Activated T-helper 1 cell treated with Interleukin-2 at 50 U/mL for 16 hours (primary cell): ENCODE measurements at places on chromosomes 13 and 19.

DNA sequence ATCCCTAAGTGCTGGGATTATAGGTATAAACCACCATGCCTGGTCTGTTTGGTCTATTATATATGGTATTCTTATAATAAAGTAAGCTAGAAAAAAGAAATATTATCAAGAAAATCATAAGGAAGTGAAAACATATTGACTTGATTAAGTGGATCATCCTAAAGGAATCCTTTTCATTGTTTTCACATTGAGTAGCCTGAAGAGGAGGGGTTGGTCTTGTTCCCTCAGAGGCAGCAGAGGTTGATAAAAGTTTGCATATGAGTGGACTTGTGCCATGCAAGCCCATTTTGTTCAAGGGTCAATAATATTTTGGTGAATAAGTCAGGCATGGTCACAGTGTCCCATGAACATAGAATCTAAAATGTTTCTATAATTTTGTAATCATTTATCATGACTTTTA lies 52.7 kb downstream of the ZNF627 start:
- DNase-seq: no peak

DNA sequence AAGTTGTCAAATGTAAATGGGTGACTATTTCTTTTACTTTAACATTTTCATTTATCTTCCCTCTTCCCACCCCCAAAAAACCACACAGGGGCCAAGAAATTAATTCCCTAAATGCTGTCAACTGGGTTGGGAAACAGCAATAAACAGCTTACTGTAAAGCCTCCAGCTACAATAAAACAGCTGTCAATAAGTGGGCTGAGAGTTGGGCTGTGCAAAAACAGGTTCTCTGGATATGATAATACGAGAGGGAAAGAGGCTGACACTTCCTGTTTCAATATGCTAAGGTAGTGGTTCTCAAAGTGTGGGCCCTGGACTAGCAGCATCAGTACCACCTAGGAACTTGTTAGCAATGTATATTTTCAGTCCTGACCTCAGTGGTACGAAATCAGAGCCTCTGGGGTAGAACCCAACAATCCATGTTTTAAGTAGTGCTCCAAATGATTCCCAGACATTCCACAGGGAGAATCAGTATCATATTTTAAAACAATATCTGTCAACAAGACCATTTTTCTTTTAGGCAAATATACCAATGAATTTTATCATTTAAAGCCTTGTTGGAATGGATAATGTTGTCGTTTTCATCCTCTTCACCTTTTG lies 8.4 kb downstream of the PCDH9 start:
- DNase-seq: no peak

DNA sequence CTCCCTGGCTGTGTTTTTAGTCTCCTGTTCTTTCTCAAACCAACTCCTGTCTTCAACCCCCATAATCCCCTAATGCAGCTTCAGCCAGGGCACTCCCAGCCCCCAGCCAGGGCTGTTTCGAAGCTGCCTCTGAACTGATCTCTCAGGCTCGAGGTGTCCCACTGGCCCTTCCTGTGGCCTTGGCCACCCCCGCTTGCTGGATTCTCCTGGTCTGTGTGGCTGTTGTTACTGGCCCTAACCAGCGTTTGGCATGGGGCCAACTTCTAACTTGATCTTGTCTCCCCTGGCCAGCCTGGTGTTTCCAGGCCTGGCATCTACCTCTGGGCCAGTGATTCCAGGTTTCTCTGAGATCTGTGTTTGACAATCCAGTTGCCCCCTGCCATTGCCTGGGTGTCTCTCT lies 11.0 kb downstream of the XAB2 start:
- no peak for DNase-seq

GRCh38 chr13:89565476-89566100 lies 1781.9 kb upstream of the MIR17HG start:
- DNase-seq: no peak

GRCh38 chr19:35845215-35846037 lies 6.9 kb downstream of the NPHS1 start:
- DNase-seq: no peak

- DNase-seq: no peak
Observed at GRCh38 chr19:29681422-29682235, 16.4 kb downstream of the PLEKHF1 start.

GRCh38 chr19:6803036-6803404 lies 30.5 kb downstream of the VAV1 start:
- DNase-seq: no peak

GRCh38 chr19:40321076-40321475 lies 27.1 kb downstream of the C19orf47 start:
- DNase-seq: no peak

- no peak for DNase-seq
Observed at GRCh38 chr13:88896466-88896865, 1225.3 kb downstream of the SLITRK5 start.

DNA sequence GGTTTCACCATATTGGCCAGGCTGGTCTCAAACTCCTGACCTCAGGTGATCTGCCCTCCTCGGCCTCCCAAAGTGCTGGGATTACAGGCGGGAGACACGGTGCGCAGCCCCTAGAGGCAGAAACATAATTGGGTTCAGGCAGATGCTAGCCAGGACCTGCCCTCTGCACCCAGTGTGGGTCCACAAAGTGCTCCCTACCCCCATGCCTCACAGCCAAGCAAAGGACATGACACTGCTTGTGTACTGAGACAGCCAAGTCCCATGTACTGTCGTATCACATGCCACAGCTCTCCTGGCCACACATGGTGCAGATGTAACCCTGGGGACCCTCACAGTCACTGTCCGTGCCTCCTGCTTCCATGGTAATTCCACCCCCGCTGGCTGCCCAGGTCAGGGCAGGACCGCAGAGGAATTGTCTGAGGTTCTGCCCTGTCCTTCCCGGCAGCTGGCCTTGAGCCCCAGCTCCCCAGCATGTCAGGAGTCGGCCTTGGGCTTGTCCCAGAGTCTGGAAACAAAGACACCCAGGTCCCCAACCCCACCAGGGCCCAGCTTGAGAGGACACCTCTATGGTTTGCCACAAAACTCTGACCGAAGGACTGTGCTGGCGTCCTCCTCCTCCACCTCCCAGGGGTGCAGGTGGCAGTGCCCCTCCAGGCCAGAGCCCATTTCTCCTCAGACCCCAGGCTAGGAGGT lies 7.6 kb downstream of the PRR36 start:
- DNase-seq: no peak

DNA sequence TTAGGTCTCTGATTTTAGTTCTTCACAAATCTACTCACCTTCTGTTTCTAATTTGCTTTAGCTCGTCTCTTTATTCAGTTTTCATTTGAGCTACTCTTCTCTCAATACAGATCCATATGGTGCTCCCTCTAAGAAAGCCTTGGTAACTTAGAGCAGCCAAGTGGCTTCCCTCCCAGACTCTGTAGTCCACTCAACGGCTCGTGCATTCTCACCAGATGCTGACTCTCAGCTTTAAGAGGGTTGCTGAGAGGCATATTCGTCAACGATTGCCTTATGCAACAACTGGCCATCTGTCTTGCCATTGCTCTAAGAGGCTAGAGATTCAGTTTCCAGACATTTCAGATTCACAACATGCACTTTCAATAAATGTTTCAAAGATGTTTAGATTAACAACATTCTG lies 785.8 kb upstream of the SLC10A2 start:
- DNase-seq: no peak

GRCh38 chr13:87274209-87274819 lies 396.9 kb upstream of the SLITRK5 start:
- DNase-seq: no peak

GRCh38 chr13:59754411-59754810 lies 409.3 kb downstream of the DIAPH3 start:
- no peak for DNase-seq

DNA sequence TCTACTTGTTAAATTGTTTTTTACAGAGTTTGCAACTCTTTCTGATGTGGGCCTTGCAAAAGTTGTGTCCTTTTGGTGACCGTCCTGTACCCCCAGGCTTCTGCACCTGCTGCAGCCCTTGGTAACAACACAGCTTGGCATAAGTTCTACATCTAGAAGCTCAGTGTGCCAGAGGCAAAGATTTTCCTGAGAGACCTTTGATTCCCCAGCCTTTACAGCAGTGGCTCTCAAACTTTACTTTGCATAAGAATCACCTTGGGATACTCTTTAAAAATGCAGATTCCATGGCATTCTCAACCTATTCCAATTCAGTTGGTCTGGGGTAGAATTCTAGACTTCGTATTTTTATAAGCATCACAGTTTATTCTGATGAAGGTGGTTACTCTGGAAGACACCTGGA lies 260.9 kb downstream of the DCT start:
- DNase-seq: no peak

- DNase-seq: no peak
Observed at GRCh38 chr19:55169136-55169535, 2.7 kb upstream of the DNAAF3 start.

- no peak for DNase-seq
Observed at GRCh38 chr13:40644838-40645604, 21.4 kb downstream of the FOXO1 start.

DNA sequence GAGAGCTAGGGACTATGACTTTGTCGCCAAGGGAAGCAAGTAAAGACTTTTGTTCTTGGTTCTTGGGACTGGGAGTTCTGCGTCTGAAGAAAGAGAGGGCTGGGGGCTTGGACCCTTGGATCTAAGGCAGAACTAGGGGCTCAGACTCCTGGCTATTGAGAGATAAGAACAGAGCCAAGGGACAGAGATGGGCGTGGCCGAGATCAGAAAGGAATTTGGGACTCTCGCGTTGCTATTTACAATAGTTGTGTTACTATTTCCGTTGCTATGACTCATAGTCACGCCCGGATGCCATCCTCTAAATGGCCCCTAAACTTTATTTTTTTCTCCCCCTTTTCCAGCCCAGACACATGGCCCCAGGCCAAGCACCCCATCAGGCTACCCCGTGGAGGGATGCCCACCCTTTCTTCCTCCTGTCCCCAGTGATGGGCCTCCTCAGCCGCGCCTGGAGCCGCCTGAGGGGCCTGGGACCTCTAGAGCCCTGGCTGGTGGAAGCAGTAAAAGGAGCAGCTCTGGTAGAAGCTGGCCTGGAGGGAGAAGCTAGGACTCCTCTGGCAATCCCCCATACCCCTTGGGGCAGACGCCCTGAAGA lies 759 bp downstream of the PPP1R15A start:
- peak; percentile 55 for DNase-seq

- DNase-seq: no peak
Observed at GRCh38 chr13:89003656-89004055, 1332.5 kb downstream of the SLITRK5 start.

GRCh38 chr19:38204728-38205127 lies 19.3 kb downstream of the DPF1 start:
- no peak for DNase-seq

GRCh38 chr19:7706955-7707456 lies 5.1 kb upstream of the FCER2 start:
- DNase-seq: no peak

- no peak for DNase-seq
Observed at GRCh38 chr19:18062028-18062427, 24.7 kb downstream of the IL12RB1 start.

GRCh38 chr19:35060160-35060855 lies 18.8 kb downstream of the HPN start:
- no peak for DNase-seq

- no peak for DNase-seq
Observed at GRCh38 chr13:75327135-75327510, 154.8 kb downstream of the TBC1D4 start.

GRCh38 chr13:60753641-60754040 lies 356.6 kb downstream of the TDRD3 start:
- DNase-seq: no peak

GRCh38 chr13:24076636-24077035 lies 83.9 kb upstream of the SPATA13 start:
- no peak for DNase-seq

DNA sequence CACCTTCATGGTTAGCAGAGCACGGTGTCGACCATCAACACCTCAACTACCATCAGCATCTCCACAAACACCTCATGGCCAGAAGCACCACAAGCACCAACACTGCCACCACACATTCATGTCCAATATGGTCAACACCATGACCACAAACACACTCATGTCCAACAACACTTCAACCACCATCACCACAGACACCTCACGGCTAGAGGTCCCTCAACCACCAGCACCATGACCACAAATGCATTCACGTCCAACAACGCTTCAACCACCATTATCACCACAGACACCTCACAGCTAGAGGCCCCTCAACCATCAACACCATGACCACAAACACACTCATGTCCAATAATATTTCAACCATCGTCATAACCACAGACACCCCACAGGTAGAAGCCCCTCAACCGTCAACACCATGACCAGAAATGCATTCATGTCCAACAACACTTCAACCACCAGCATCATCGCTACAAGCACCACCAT lies 10.2 kb downstream of the TRAPPC5 start:
- no peak for DNase-seq

DNA sequence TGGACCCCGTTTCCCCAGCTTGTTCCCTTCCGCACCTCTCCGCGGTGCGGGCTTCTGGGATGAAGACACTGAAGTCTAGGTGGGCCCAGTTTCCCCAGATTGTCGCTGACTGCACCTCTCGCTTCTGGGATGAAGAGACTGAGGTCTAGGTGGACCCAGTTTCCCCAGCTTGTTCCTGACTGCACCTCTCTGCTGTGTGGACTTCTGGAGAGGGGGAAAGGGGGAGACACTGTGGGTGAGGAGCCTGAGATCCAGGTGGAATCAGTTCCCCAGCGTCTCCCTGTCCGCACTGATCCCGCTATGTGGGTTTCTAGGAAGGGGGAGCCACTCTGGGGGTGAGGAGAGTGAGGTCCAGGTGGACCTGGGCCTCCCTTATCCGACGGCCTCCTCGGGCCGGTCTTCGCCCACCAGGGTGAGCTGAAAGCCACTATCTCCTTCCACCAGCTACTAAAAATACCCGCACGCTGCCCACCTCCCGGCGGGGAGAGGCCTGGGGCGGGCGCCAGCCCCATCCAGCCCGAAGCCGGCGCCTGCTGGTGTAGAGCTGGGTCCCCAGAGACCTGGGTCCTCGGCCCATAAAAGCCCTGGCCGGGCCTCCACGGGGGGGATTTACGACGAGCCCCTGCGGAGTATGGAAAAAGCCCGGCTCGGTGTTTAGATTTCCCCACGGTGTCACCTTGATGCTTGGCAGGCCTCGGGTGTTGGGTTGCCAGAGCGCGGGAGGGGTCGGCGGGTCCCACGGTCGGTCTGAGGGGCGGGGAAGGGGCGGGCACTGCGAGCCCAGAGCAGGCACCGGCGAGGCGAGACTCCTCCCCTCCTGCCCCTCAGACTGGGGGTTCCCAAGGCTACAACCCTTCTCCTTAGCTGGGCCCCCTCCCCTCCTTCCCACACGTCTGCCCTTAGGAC lies 10.6 kb downstream of the FUT6 start:
- DNase-seq: no peak

- DNase-seq: no peak
Observed at GRCh38 chr13:30313311-30313710, 6.0 kb upstream of the KATNAL1 start.

DNA sequence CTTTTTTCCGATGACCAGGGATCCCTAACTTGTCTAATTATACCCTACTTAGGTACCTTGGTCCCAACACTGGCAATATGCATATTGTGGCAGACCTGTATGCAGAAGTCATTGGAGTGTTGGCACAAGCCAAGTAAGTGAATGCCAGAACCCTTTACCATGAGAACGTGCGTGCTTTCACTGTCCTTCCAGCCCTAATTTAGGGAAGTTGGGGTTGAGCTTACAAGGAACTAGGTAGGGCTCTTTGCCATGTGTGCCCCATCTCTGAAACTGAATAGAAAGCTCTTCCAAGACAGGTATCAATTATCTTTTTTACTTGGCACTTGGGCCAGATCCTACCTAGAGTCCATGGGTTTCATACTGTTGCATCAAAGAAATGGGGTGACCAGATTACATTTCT lies 93.2 kb downstream of the FRY start:
- DNase-seq: no peak

- no peak for DNase-seq
Observed at GRCh38 chr13:37105251-37105714, at the start of gene CSNK1A1L. CSNK1A1L (minus strand) TSS chr13:37105664; CDS start chr13:37105256, 408 bp downstream.

- no peak for DNase-seq
Observed at GRCh38 chr13:92864584-92865284, 361.9 kb upstream of the GPC6 start.

GRCh38 chr13:45670189-45670885 lies 31.8 kb upstream of the CBY2 start:
- DNase-seq: no peak
